Heart right ventricle (tissue), 16 donors: ENCODE measurements at places on chromosomes 2 and 18. TPM values are rescaled to one million over a fixed set of nuclear protein-coding genes. Genes with fewer than 3 reads are reported as not detected.

GRCh38 chr18:65901522-65901921 lies 150.7 kb downstream of the CDH7 start:
- no peaks in the 10 kb centered on the region for H3K27me3 ChIP-seq
- no peaks in the 10 kb centered on the region for H3K36me3 ChIP-seq
- H3K4me3 ChIP-seq = no peak overlapping the region

DNA sequence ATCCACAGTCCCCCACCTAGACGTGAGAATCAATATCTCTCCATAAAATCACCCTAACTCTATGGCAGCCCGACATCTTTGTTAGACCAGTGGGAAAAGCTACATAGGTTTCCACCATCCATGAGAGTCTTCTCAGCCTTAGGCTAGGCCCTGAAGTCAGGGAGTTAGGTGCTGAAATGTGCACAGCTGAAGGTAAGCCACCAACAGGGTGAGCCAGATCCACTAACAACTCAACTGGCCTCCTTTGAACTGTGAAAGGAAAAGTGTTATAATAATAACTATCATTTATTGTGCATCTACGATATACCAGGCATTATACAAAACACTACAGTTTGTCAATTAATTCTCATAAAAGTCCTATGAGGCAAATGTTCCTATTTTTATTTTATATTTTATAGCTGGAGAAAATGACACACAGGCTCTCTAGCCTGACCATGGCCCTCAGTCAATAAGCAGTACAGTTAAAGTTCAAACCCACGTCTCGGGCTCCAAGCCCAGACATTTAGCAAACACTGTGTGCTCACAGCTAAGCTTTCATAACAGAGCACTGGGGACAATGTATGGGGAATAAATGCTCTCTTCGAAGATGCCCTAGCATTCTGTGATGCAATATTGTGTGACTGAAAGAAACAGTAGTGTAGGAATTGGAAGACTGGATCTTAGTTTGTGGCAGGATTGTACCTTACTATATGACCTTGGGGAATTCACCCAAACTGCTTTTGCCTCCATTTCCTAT lies 11.2 kb upstream of the CYP27C1 start:
- H3K4me1 ChIP-seq = no peaks in the 10 kb centered on the region
- no peak overlapping the region for H3K27ac ChIP-seq
- no peaks in the 10 kb centered on the region for H3K36me3 ChIP-seq
- no peak overlapping the region for H3K4me3 ChIP-seq
- no peak for DNase-seq

GRCh38 chr2:169178804-169179390 lies 109.5 kb downstream of the DHRS9 start:
- no peaks in the 10 kb centered on the region for H3K27me3 ChIP-seq
- no peak overlapping the region for H3K27ac ChIP-seq
- H3K36me3 ChIP-seq = no peaks in the 10 kb centered on the region
- no peak for DNase-seq
- no peak overlapping the region for H3K4me3 ChIP-seq
- no peaks in the 10 kb centered on the region for H3K4me1 ChIP-seq

- no peaks in the 10 kb centered on the region for H3K4me1 ChIP-seq
- no peaks in the 10 kb centered on the region for H3K36me3 ChIP-seq
- H3K27me3 ChIP-seq = no peaks in the 10 kb centered on the region
- H3K4me3 ChIP-seq = no peak overlapping the region
- DNase-seq = no peak
These were observed 363.7 kb upstream of the CHAC2 start for GRCh38 chr2:53403792-53404413.

DNA sequence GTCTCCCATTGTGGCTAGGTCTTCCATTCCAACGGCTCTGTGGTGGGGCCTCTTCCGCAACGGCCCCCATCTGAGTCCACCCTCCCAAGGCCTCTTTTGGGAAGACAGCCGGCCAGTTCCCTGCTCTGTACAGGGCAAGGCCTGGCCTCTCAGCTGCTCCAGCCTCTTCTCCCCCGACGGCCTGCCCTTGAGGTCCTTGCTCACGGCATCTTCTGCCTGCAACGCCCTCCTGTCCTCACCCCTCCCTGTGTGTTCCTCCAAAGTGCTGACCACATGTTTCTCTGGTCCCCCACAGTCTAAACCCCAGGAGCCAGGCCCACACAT lies 16.0 kb downstream of the HS6ST1 start:
- H3K27me3 ChIP-seq = no peaks in the 10 kb centered on the region
- no peak overlapping the region for H3K27ac ChIP-seq
- no peak overlapping the region for H3K4me3 ChIP-seq
- no peaks in the 10 kb centered on the region for H3K36me3 ChIP-seq
- DNase-seq = no peak

- no peak for DNase-seq
- H3K4me3 ChIP-seq = no peak overlapping the region
- H3K27me3 ChIP-seq = no peaks in the 10 kb centered on the region
- no peak overlapping the region for H3K27ac ChIP-seq
- H3K36me3 ChIP-seq = no peaks in the 10 kb centered on the region
- no peaks in the 10 kb centered on the region for H3K4me1 ChIP-seq
These were observed 61.0 kb upstream of the KCNJ3 start for GRCh38 chr2:154637456-154637855.

DNA sequence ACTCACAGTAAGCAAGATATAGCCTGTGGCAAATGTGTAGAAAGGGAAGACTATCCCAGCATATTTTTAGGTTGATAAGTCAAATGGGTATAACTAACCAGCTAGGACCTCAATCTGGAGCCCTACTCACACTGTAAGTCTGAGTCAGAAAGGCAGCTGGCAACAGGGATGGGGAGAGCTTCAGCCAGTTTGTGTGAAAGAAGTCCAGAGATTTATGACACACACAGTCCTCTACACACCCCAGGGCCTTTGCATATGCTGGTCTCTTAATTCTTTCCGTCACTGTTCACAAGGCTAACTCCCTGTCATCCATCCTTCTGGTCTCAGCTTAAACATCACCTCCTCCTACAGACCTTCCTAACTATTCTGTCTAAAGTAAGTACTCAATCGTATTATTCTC lies 5.9 kb upstream of the TCF4 start:
- no peaks in the 10 kb centered on the region for H3K27me3 ChIP-seq
- no peaks in the 10 kb centered on the region for H3K36me3 ChIP-seq

- H3K27me3 ChIP-seq = no peaks in the 10 kb centered on the region
- no peaks in the 10 kb centered on the region for H3K36me3 ChIP-seq
- no peaks in the 10 kb centered on the region for H3K4me1 ChIP-seq
These were observed 23.6 kb downstream of the FAM171B start for GRCh38 chr2:186717320-186718007.

MAPK4 gene
- 39.1 TPM for total RNA-seq

SCG2 gene
- not detected for total RNA-seq

CDH7 gene
- not detected for total RNA-seq
